ENCODE measurements at places on chromosomes 1 and 21.
A peak's percentile ranks its signal among the peaks of the same experiment; 100 is the strongest.

- peak; percentile 38 for DNase-seq
These were observed 11.7 kb upstream of the FOXO6 start for GRCh38 chr1:41349361-41350054.

GRCh38 chr1:57845041-57845440, 421.2 kb upstream of the DAB1 start:
- DNase-seq: no peak

- no peak for DNase-seq
These were observed 5.9 kb downstream of the TBX15 start for GRCh38 chr1:118982266-118982665.

GRCh38 chr1:155001425-155001674, 1.3 kb upstream of the ZBTB7B start:
- DNase-seq: no peak

- DNase-seq: no peak
These were observed 549.2 kb upstream of the BRINP3 start for GRCh38 chr1:191026828-191027227.

- DNase-seq: no peak
These were observed 1.2 kb downstream of the PTTG1IP start for GRCh38 chr21:44872323-44872648.

GRCh38 chr1:117656202-117656641, 50.4 kb downstream of the TENT5C start:
- DNase-seq: peak; percentile 87

DNA sequence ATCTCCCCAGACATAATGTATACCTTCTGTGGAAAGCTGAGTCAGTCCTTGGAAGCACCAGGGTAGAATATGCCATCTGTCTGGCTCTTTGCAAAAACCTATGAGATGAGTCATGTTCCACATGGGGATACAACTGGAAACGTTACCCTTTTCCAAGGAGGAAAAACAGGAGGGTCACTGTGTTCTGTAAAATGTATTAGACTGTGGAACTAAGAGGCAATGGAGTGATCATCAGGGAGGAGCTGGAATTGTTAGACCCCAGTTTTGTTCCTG, 16.1 kb upstream of the PSMD4 start:
- DNase-seq: no peak

DNA sequence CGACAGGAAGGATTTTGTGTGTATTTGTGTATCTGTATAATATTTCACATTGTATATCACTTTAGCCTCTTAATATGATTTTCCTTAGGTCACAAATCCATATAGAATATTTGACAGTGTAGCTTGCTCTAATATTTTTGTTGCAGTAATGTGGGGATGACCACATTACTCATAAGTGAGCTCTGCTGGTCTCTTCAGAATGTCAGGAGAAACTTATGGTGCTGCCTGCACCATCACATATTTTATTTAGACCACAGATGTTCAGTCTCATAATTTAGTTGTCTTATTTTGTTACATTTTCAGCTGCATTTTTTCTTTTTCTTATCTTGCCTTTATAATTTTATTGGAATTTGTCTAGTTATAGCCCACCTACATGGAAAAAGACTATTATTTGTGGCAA, 205.3 kb downstream of the PBX1 start:
- no peak for DNase-seq

GRCh38 chr1:150256554-150257341, 826 bp upstream of the CA14 start:
- no peak for DNase-seq

GRCh38 chr21:26849428-26850115, 4.4 kb upstream of the ADAMTS1 start:
- DNase-seq: no peak

DNA sequence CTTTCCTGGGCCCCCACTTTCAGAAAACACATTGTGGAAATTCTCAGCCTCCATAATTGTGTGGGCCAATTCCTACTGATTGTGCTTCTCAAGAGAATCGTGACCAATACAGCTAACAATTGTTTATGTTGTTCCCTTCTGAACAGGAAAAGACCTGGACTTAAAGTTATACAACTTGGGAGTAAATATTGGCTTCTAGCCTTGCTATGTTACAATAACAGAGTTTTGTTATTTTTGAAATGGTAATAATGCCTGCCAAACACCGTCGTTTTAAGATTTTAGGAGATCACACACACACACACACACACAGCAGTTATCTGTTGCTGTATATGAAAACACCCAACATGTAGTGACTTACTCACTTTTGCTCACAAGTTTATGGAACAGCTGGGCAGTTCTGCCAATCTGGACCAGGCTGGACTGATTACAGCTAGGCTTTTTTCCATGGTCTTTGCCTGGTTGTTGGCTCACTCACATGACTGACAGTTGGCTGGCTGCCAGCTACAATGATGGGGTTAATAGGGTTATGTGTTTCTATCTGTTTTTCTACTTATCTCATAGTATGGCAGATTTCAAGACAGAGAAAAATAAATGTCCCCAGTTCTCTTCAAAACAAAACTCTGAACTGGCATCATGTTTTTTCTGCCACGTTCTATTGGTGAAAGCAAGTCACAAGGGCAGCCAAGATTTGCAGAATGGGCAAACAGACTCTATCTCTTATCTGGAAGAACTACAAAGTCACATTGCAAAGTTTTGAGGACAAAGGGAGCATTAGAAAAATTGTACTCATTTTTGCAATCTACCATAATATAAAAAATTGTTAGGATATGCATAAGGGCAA, 447.5 kb downstream of the NEGR1 start:
- no peak for DNase-seq

DNA sequence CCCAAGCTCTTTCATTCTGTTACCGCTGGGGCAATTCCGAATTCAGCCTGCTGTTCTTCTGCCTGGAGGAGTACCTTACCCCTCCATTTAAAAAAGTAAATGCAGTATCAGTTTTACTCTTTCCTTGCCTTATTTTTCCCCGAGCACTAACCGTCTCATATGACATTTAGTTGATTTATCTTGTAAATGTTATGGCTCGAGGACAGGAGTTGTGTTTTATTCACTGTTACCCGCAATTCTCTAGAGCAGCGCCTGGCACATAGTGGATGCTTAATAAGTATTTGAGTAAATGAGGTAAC, 425 bp upstream of the TADA1 start:
- no peak for DNase-seq

- DNase-seq: no peak
These were observed 243.4 kb upstream of the VAMP3 start for GRCh38 chr1:7527733-7528045.

DNA sequence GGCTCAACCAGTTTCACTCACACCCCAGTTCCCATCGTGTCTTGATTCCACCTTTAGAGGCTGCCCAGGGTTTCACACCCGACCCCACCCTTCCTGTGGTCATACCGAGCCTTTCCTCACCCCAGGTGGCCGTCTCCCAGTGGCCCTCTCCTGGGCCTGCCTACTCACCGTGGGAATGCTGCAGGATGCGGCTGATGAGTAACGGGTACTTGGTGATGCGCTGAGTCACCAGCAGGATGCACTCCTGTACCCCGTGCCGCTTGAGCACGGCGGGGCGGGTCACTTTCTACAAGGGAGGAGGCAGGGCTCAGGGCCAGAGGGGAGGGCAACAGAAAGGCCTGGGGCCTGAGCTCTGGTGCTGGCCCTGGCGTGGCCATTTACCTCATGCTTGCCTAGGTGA, 16.4 kb downstream of the ARHGEF2 start:
- no peak for DNase-seq

GRCh38 chr1:43339584-43340232, 2.1 kb downstream of the MPL start:
- no peak for DNase-seq

GRCh38 chr1:33219886-33220661, 36.2 kb upstream of the ZNF362 start:
- DNase-seq: no peak

Data from activated CD8-positive, alpha-beta memory T cell treated with anti-CD3 and anti-CD28 coated beads for 24 hours (primary cell).